ENCODE measurements at places on chromosomes 12 and 14.

GRCh38 chr14:75559451-75560222 is 18.8 kb upstream of the FLVCR2 start:
- peak; percentile 79 for DNase-seq

DNA sequence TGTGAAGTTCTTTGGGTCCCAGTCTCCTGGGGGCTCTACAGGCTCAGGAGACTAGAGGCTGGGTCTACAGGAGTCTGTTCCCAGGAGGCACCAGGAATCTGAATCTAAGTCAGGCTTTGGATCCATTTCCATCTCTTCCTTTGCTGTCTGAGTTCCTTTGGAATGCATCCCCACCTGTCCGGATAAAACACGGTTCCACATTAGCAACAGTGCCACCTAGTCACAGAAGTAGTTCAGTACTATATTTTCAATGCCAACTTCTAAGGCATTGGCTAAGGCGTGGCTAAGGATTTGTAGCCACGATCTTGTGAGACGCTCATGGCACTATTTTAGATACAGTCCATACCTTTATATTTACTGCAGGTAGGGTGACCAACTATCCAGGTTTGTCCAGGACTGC is 15.1 kb downstream of the ZC2HC1C start:
- DNase-seq, result no peak

DNA sequence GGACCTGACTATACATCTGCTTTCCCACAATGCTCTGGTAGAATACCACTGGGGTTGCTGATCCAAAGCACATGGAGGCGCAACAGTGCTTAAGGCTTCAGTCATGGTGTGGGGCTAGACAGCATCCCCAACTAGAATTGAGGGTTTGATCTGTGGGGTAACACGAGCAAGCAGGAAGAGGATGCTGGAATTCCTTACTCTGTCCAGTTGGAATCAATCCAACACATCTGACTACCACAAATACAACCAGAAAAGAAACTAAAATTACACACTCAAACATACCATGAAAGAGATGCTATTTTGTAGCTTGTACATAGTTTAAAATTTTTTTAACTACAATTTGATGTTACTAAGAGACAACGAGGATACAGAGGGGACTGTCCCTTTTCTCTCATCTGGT is 40.4 kb upstream of the GTF2A1 start:
- no peak for DNase-seq

GRCh38 chr12:124498275-124499189 is 68.9 kb downstream of the NCOR2 start:
- DNase-seq, result no peak

DNA sequence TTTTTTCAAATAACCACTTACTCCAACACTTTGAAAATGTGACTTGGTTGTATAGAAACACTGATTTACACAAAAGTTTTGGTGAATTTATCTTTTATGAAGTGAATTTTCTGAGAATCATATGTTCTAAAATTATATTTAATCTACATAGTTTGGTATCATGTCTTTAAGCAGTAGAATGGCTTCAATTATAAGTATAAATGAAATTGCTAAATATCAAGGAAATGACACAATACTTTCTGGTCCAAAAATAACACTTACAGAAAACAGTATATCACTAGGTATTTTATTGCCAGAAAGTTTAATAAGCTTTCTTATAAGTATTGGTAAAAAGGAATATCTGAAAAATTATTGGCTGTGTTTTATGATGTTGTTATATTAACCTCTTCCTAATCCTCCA is 90.9 kb downstream of the SRGAP1 start:
- no peak for DNase-seq

- no peak for DNase-seq
These were observed 81.2 kb downstream of the CHGA start for GRCh38 chr14:93003945-93004698.

GRCh38 chr12:108696111-108696995 is 35.0 kb downstream of the CORO1C start:
- peak; percentile 62 for DNase-seq

GRCh38 chr12:23446746-23447145 is 502.7 kb downstream of the SOX5 start:
- DNase-seq, result no peak

DNA sequence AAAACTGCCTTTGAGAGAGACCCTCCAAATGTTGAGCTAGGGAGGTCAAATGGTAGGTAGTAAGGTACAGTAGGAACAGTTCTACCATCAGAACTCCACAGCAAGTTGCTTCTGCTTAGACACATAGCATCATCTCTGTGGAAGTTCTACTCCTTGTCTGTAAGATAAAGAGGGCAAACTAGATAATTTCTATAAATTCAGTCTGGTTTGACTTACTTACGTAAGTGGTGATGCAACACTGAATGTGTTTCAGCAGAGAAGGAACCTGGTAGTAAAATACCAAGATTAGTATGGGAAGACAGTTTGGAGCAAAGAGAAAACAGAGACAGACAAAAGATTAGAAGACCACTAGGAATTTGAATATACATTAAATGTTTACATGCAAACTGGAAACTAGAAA is 42.0 kb downstream of the KITLG start:
- no peak for DNase-seq

- DNase-seq, result no peak
These were observed 400.4 kb downstream of the ATP23 start for GRCh38 chr12:58341791-58342190.

- no peak for DNase-seq
These were observed 142.3 kb downstream of the CACNA1C start for GRCh38 chr12:2195085-2195484.

DNA sequence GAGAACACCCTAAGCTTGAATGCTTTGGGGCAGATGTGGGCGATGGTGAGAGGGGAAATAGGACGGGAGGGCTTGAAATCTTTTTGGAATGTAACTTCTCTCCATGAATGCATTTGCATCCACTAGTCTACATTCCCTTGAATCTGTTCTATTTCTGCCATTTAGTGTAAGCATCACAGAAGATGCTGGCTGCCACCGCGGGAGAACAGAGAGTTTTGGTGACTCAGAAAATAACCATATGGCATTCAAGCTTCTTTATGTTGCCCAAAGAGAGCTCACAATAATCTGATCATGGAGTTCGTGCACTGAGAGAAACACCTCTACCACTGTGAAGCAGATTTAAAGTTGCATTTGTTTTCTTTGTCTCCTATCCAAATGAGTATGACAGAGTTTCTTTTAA is 52.6 kb upstream of the OTX2 start:
- no peak for DNase-seq

GRCh38 chr14:53218161-53218560 is 65.0 kb upstream of the DDHD1 start:
- no peak for DNase-seq

GRCh38 chr12:127078577-127079350 is 1188.2 kb upstream of the TMEM132C start:
- no peak for DNase-seq

GRCh38 chr12:69130064-69130463 is 109.3 kb upstream of the CPSF6 start:
- DNase-seq, result no peak

DNA sequence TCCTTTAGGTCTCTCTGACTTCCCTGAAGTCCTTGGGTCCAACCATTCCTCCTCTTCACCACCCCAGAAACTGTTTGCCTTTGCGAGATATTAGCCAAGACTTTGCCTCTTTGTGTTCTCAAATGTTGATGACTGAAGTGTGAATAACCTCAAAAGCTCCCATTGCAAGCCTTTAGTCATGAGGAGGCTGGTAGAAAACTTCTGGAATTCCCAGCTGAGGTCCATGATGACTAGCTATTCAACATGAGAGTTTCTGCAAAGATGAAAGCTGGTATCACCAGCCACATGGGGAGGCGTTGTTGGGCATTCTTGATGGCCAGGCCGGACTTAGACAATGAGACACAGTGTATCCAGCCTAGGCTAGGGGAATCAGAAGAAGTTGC is 111.7 kb downstream of the TBX5 start:
- no peak for DNase-seq

- no peak for DNase-seq
These were observed 111.2 kb downstream of the LRRK2 start for GRCh38 chr12:40335991-40336390.

- DNase-seq, result no peak
These were observed 55.3 kb downstream of the PPM1H start for GRCh38 chr12:62879691-62880090.

GRCh38 chr14:25032092-25032784 is 17.7 kb downstream of the STXBP6 start:
- DNase-seq, result no peak

GRCh38 chr12:125093681-125094330 is 28.6 kb downstream of the AACS start:
- no peak for DNase-seq

DNA sequence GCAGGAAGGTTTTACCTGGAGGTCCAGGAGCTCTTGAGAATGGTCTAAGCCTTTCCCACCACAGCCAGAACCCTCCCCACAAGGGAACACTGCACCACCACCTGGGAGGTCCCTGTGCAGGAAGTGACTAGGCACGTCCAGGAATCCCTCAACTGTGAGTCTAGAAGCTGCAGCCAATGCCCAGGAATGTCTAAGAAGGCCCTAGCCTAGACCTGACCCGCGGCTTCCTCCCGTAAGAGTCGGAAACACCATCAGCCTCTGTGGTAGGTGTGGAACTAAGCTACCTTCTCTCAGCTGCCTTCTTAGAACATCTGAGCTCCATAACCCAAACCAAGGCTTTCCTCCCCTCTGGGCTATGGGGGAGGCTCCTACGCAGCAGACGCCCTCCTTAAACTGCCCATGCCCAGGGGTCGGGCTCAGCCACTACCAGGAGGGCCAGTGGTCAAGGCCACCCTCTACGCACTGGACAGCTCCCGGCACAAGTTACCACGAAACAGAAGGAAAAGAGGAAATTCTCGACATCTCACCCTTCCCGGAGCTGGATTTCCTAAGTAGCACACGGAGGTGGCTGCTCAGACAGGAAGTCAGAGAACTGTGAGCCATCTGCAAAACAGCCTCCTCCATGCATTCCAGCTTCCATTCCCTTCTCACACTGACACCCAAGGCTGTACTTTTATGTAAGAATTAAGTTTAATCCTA is 25.5 kb downstream of the ZFYVE21 start:
- DNase-seq, result peak; percentile 39

DNA sequence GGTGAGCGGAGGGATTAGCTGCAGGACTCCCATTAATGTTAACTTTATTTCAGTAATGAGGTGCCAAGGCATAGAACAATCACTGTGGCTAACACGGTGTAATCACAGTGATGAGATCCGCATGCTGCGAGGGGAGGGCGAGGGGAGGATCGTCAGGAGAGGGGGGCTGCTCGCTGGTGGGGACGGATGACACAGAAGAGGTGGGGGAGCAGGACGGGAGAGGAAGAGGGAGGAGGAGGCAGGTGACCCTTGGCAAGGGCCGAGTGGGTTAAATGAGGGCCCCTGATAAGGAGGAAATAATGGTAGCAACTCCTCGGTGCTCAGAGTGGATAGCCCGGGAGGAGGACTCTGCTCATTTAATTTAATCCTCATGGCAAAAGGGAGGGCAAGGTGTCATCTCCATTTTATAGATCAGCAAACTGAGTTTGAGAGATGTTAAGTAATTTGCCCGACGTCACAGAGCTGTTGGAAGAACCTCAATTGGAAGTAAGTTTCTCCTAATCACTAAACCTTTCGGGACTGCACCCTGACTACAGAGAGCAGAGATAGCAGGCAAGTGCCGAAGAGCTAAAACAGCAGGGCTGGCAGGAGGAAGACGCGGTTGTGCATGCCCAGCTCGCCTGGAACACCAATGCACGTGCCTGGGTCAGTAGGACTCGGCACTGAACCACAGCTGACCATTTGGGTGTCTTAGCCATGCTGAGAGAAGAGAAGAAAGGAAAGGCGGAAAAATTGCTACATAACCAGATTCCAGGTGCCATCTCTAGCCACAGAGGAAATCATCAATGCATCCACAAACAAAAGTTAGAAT is 43.0 kb downstream of the SPRING1 start:
- no peak for DNase-seq

DNA sequence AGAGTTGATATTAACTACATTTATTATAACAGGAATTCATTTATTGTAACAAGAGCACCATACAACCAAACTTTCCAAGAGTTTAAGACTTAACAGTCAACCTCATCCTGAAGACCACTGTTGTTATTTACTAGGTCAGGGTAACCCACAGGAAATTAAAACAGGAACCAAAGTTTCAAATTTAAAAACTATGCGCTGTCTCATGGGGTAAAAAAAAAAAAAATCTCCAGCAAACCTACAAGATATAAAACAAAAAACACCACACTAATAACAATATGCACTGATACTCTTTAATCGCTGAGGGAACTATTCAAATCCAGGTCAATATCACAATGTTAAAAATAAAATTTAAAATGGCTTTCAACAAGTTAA is 44.5 kb downstream of the FOXN3 start:
- no peak for DNase-seq

GRCh38 chr12:74539765-74540526 is 2.3 kb downstream of the ATXN7L3B start:
- no peak for DNase-seq

DNA sequence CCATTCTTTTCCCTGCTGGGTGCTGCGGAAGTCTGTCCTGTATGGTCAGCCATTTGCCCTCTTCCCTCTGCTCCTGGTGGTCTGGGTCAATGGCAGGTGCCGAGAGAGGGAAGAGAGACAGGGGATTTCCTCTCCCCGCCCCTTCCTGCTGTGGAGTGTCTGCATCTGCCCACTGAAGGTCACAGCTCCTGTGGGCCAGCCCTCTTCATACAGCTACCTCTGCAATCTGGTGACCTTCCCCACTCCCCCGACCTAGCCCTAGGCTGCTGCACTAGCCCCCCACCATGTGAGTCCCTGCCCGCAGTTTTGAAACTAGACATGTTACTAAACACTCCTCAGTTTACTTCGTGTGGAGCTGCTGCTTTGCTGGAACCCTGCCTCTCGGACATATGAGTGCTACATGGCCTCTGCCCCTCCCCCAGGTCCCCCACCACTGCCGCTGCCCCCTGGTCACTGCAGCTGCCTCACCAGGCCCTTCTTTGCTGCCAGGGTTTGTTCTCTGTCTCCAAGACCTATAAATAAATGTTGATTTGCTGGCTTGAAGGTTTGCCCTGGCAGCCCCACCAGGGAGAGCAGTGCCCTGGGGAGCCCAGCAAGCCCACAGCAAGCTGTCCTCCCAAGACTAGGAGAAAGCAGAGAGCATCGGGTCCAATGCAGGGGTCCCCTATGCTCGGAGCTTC is 102.9 kb downstream of the DPF3 start:
- DNase-seq, result no peak

DNA sequence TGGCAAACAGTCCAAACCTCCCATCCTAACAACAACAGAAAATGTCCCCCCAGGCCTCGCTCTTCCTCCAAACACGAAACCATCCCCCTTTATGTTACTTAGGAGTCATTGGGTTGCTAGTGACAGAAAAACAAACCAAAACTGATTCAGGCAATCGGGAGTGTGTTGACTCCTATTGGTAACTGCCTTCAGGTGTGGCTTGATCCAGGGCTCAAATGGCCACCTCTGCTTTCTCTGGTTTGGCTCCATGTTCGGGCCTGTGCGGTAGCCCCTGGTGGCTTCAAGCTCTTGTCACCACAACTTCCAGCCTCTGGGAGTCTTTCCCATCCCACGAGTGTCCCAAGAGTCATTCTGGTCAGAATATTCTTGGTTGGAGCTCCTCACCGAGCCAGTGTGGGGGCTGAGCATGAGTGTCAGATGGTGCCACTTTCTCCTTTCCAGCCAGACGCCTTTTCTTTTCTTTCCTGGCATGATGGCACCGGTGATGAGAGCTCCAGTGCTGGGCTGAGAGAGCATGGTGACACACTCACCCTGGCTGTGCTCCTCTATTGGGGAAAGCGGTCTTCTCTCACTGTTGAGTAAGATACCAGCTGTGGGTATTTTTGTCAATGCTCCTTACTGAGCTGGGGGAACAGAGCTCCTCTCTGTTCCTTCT is 38.6 kb downstream of the NOC4L start:
- no peak for DNase-seq

Measured in activated CD8-positive, alpha-beta memory T cell treated with anti-CD3 and anti-CD28 coated beads, Interleukin-2, amount 50 U/mL, for 48 hours (primary cell).